ENCODE measurements at places on chromosomes 4 and X.
A peak's percentile ranks its signal among the peaks of the same experiment; 100 is the strongest.

DNA sequence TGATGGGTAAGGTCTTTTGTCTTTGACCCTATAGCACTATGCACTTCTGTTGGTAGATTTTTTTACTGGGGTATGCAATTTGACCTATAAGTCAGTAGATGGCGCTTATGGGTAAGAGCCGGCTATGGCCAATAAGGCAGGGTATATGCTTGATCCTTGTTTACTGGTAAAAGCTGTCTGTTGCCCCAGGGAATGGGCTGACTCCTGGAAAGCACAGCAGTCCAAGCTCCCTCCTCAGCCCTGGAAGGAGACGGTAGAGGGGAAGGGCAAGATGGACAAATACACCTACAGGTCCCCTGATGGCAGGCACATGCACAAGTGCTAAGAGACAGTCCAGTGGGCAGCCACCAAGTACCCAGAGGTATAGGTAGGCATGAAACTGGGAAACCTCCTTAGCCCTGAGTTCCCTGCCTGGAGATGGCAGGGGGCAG is 63.7 kb downstream of the ADAMTS3 start:
- DNase-seq, result peak; percentile 58

DNA sequence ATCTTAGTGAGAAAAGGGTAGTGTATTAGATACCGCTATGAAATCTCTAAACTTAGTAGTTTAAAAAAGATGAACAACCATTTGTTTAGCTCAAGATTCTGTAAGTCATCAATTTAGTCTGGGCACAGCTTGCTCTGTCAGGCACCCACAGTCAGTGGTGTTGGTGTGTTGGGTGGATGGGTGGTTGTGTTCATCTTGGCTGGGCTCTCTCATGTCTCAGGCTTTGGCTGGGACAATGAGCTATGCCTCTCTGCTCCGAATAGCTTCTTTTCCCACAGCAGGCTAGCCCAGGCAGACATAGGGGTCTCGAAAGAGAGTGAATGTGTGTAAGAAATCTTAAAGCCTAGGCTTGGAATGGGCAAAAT is 127.0 kb upstream of the GATB start:
- DNase-seq, result no peak

GRCh38 chr4:189092581-189092980 is 848.1 kb upstream of the FRG1 start:
- peak; percentile 3 for DNase-seq

- no peak for DNase-seq
Measured at GRCh38 chr4:177128306-177128705, 181.4 kb upstream of the NEIL3 start.

- no peak for DNase-seq
Measured at GRCh38 chrX:153774576-153775292, 6.1 kb upstream of the SRPK3 start.

- DNase-seq, result no peak
Measured at GRCh38 chr4:109910256-109910655, 2.4 kb upstream of the EGF start.

DNA sequence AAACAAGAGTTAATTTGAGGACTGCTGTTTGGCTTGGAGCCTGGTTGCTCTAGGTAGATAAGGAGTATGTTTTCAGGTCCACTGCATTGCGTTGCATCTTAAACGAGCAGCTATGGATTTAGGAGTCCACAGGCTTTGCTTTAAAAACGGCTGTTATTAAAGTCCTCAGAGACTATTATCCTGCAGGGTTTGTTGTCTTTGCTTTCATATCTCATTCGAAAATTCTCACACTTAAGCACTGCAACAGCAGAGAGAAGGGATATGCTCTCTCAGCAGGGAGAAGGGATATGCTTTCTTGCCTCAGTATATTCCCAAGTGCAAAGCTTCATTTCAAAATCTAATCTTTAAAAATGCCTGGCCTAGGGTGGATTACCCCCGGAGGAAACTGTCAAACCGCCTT is 444.7 kb upstream of the FTHL17 start:
- DNase-seq, result no peak

All from RKO (cell line).